ENCODE measurements at places on chromosomes 12 and 14. TPM values are rescaled to one million over a fixed set of nuclear protein-coding genes. Genes with fewer than 3 reads are reported as not detected.

- no peak for DNase-seq
Observed at GRCh38 chr12:53378724-53379388, 1.1 kb upstream of the SP1 start.

DNA sequence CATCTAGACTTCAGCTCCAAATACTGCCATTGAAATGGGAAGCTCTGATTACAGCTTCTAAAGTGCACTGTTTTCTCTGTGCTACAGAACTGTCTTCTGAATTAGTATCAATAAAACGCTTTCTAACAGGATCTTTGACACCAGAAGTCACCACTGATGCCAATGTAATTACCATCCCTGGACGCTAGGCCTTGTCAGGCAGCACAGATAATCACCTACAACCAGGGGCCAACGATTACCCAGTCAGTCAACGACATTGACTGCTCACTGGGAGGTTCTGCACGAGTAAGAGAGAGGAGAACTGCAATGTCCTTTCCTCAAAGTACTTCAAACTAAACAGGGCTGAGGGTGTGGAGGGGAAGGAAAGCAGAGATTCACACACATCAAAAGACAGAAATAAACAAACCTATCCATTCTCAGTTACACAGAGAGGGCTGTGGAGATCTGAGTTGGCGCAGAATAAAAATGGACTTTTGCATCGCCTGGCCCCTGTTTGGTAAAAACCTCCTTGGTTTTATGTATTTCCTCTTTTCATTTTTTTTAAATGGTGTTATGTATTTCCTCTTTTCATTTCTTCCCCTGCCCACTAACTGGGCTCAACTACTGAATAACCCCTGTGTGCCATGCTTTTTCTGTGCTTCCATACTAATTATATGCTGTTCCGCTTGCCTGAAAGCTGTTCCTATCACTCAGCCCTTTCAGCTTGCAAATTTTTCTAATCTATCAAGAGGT, 492.2 kb downstream of the APAF1 start:
- DNase-seq: no peak

The CACNA2D4 gene
- total RNA-seq: 3.3 TPM

DNA sequence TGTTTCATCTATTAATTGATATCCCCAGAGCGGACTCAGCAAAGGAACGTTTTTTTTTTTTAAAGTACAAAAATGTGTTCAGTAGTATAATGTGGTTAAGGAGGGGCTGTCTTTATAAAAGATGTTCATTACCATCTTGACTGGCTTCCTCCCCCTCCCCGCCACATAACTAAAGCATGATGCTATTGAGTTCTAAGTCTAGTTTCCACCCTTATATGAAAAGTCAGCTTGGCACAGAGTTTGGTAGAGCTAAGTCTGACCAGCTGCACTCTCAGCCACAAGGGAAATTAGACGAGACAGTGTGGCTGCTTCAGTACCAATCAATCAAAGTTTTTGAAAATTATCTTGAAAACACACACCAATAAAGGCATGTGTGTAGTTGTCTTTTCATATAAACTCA, 1.9 kb upstream of the MYBPC1 start:
- no peak for DNase-seq

The MYH7 gene
- total RNA-seq: 1.2 TPM

- DNase-seq: no peak
Observed at GRCh38 chr14:27006570-27006969, 408.7 kb upstream of the NOVA1 start.

GRCh38 chr12:127742231-127742630, 524.7 kb upstream of the TMEM132C start:
- DNase-seq: no peak

DNA sequence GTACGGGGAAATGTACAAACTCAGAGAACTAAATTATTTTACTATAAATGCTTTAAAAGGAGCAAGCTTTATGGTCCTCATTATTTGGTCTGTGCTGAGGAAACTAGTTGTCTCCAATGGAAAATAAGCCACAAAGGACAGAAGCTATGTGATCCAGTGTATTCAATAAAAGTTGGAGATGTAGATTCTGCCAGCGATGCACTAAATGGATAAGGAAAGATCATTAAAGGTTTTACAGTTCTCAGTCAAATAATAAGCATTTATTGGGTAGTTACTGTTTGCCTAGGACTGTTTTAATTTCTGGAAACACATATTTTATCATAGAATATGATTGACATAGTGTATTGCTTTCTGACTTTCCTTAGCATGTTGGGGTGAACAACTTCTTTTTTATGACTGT, 458.9 kb upstream of the STXBP6 start:
- no peak for DNase-seq

All from colonic mucosa (tissue), 4 donors.